ENCODE measurements at places on chromosomes 7 and 10.

DNA sequence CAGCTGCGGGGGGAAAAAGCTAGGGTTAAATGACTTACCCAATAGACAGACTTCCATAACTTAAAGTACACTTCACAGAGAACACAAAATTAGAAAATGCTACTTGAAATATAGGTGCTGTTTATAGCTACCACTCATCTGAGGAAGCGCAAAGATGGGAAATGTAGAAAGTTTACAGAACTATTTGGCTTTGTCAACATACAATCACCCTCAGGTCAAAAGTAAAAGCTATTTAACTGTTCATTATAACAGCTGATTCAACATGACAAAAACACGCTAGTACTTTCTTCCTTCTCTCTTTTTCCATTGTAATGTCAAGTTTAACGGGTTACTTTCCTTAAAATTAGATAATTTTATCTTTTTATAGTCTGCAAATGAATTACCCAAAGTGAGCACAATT lies 51.2 kb downstream of the PUS7 start:
- DNase-seq: no peak

DNA sequence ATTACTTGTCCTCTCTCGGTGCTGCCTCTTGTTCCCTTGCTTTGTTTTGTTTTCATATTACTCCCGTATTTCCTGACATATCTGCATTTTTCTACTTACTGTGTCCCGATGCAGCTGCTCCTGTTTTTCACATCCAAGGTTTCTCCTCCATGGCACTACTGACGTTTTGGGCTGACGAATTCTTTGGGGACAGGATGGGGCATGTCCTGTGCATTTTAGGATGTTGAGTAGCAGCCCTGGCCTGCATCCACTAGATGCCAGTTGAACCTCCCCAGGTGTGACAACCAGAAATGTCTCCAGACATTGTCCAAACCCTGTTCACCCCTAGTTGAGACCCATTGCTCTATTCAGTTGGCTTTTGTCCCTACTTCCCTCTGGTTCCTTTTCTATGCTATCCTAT lies 12.4 kb downstream of the ZNF789 start:
- no peak for DNase-seq

GRCh38 chr10:96700374-96701099 lies 19.8 kb downstream of the PIK3AP1 start:
- DNase-seq: no peak

DNA sequence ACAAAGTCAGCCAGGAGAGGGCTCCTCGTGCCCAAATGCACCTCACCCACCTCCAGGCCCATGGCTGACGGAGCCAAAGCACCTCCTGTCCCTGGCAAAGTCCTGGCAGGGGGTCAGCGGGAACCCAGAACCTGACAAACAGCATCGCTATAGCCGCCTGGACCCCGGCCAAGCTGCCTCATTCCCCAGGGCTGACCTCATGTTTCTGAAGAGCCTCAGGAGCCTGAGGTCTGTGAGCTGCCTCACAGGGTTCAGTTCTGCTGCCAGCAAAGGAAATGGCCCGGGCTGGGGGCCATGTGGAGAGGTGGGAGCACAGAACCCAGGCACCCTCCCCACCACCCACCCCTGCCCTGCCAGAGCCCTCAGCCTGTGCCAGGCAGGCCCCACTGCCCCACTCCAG lies 4.2 kb upstream of the NANOS1 start:
- no peak for DNase-seq

- DNase-seq: no peak
These were observed 15.3 kb upstream of the AKR1C1 start for GRCh38 chr10:4947635-4948596.

DNA sequence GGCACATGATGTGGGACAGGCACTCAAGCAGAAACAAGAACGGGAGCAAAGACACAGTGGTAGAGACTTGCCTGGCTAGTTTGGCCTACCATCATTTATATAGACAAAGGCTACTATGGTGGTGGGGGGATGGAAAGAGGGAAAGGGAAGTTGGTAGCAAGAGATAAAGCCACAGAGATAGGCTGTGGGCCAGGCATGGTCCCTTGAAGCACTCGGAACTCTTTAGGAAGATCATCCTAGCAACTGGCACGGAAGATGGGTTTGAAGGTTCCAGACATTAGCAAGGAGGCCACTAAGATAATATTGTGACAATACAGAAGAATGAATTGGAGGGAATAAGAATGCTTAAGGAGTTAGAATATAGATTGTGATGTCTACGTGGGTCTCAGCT lies 319.6 kb downstream of the ELMO1 start:
- DNase-seq: no peak

DNA sequence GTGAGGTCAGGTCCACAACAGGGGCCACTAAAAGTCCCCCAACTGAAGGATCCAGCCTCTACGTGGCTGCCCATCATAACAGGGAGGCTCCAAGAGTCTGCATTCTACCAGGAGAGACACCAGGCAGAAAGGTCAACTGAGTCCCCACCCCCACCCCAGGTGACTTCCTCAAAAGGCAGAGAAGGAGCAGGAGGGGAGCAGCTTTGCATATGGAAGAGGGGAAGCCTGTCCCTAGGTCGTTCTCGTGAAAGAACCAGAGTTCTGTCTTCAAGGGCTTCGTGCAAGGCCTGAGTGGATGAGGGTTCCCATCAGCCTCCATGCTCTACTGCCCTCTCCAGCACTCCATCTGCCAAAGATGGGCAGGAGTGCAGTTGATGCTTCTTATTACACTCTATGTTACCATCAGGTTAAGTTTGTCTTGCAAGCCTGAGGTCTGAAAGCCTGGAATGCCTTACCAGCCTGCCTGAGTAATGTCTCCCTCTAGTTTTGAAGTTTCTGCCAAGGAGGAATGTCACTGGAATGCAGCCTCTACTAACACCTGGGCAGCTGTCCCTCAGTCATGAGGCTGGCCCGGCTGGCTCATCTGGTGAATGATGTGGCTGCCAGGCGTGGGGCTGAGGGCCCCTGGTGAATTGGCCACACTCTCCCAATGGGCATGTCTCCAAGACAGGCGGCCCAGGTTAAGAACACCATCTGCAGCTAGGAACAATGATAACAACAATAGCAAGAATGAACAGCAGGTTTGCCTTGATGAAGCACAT lies 54.3 kb upstream of the SMNDC1 start:
- DNase-seq: no peak

DNA sequence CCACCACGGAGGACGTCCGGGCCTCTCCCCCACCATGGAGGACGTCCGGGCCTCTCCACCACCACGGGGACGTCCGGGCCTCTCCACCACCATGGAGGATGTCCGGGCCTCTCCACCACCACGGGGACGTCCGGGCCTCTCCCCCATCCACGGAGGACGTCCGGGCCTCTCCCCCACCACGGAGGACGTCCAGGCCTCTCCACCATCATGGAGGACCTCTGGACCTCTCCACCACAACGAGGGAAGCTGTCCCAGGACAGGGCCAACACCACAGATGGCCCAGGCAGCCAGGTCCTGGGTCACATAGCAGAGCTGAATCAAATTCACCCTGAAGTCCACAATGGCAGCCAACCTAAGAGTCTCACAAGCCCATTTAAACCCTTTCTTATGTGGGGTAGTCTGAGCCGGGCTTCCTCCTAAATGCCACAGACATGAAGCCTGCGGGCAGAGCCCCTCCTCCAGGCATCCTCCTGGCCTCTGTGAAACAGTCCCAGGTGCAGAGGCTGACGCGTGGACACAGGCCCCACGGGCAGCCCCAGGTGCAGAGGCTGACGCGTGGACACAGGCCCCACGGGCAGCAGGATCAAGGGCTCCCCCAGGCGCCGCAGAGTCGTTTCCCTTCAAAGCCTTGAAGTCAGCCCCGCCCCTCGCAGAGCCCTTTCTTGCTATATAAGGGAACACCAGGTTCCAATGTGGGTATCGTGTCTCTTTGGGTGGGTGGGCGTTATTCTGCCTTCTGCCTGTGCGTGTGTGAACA lies 47.0 kb downstream of the FOXL3 start:
- DNase-seq: no peak

DNA sequence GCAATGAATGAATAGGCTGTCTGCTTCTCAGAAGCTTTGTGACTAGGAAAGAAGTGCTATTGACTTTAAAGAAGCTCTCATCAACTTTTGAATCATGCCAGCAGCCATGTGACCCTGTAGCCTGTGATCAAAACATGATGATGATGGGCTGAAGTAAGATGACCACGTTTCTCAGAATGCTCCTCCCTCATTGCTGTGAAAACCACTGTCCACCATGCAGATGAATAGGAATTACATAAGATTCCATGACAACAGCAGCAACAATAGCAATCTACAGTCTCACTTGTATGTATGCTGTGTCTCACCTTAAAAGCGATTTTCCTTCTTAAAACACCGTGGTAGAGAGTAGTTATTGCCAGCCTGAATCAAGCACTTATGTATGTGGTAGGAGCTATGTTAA lies 228.4 kb downstream of the TRIL start:
- no peak for DNase-seq

GRCh38 chr7:114718861-114719260 lies 203.0 kb upstream of the MDFIC start:
- DNase-seq: no peak

DNA sequence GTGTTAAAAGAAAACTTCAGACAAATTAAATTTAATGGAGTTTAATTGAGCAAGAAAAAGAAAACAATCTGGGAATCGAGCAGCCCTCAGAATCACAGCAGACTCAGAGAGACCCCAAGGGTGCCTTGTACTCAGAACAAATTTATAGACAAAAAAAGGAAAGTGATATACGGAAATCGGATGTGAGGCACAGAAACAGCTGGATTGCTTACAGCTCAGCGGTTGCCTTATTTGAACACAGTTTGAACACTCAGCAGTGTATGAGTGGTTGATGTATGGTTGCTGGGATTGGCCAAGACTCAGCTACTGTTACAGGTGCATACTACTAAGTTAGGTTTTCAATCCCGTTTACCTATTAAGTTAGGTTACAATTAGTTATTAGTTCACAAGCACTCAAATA lies 103.8 kb upstream of the LYZL1 start:
- no peak for DNase-seq

DNA sequence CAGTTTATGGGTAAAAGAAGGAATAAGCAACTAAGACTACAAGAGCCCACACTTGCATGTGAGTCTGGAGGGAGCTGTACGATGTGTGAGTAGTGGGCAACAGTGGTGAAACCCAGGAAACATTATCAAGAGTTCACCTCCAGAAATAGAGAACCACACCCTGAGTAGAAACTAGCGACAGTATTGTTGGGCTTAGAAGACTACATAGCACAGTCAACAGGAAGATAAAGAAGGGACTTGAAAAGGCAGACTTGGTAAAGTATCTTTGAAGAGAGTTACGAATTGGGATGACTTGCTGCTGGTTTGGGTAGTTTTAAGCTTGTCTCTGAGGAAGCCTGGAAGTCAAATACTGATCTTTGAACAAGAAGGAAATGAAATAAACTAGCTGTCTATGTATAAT lies 223.2 kb upstream of the GNAI1 start:
- no peak for DNase-seq

GRCh38 chr7:92336662-92337340 lies 91.0 kb downstream of the ANKIB1 start:
- no peak for DNase-seq

GRCh38 chr7:47792521-47793121 lies 155.6 kb downstream of the PKD1L1 start:
- peak; percentile 17 for DNase-seq

DNA sequence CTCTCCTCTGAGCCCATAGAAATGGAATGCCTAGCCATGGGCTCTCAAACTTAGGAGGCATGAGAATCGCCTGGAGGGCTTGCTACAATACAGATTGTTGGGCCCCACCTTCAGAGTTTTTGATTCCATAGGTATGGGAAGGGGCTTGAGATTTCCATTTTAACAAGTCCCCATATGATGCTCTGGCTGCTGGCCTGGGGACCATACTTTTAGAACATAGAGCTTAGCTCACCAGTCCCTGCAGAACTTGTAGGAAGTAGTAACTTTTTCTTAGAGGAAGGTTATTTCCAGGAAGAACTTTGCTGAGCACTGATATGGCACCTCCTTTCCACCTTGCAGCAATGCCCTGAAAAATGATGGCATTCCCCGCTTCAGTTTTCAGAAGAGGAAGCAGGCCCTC lies 177.0 kb upstream of the ZMIZ1 start:
- no peak for DNase-seq

GRCh38 chr10:66209025-66209424 lies 716.8 kb upstream of the LRRTM3 start:
- no peak for DNase-seq

DNA sequence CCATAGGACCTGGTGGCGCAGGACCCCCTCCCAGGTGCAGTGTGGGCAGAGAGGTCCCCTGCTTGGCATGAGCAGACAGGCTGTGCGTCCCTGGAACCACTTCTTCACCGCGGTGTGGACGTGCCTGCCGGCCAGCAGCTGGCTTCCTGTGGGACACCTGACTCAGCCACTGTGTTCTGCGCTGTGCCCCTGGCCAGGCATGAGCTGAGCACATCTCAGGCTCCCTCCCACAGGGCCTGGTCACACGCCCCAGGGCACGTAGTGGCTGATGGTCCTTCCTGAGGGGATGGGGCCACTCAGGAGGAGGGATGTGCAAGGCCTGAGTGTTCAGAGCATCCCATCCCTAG lies 3.5 kb upstream of the DEPP1 start:
- no peak for DNase-seq

GRCh38 chr7:18590744-18591340 lies 95.3 kb downstream of the HDAC9 start:
- DNase-seq: no peak

- no peak for DNase-seq
These were observed 79.1 kb upstream of the KCNMA1 start for GRCh38 chr10:77716458-77717317.

DNA sequence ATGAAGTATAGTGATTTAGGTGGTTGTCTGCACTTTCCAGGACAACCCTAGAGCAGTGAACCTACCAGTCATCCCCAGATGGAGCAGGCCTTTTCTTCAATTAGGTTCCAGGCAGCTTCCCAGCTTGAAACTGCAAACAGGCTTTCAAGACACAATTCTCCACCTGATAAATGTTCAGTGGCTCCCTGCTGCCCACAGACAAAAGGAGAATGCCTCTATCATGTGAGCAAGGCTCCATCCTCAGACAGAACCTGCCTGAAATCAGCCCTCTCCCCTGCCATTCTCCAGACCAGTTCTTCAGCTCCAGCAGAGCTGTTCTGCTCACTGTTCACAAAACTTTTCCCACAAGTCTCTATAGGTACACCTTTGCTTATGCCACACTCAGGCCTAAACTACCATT lies 22.1 kb downstream of the RELN start:
- no peak for DNase-seq

- DNase-seq: no peak
These were observed 20.3 kb upstream of the PPIA start for GRCh38 chr7:44776211-44776610.

- peak; percentile 77 for DNase-seq
These were observed 173.9 kb upstream of the SP4 start for GRCh38 chr7:21253740-21254687.

DNA sequence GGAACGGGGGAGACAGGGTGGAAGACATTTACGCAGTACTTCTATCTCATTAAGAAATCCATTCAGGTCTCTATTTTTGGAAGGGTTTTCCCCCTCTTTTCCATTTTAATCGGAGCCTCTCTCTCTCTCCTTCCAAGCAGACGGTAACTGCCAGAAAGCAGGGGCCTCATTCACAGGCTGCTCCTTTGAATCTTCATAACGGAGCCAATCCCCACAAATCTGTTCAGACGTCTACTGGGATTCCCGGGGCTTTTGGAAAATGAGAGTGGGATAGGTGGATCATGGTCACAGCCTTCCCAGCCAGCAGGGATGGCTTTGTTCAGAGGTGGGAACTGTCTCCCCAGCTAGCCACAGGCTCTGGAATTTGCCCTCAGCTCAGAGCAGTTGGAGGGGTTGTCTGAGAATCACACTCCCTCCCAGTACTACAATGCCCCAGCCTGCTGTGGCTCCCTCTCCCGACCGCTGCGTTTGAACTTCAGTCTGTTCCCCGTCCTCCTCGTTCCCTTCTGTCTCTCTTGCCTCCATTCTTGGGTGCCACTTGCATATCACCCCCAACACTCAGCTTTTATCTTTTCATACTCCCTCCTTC lies 413.6 kb downstream of the PLXNA4 start:
- no peak for DNase-seq

Data from WERI-Rb-1 (cell line).